ENCODE measurements at places on chromosomes 7 and 10.
A peak's percentile ranks its signal among the peaks of the same experiment; 100 is the strongest.

- no peak for DNase-seq
- H3K4me1 ChIP-seq, result peaks cover 29% of the 10 kb centered on the region
- H3K27me3 ChIP-seq, result no peaks in the 10 kb centered on the region
- no peak overlapping the region for H3K27ac ChIP-seq
- no peak overlapping the region for H3K4me3 ChIP-seq
These were observed 21.1 kb downstream of the SP4 start for GRCh38 chr7:21448974-21449373.

GRCh38 chr10:131822013-131822691, 78.7 kb upstream of the PPP2R2D start:
- no peak overlapping the region for H3K27ac ChIP-seq
- no peaks in the 10 kb centered on the region for H3K36me3 ChIP-seq
- H3K4me3 ChIP-seq, result no peak overlapping the region
- peaks cover 7% of the 10 kb centered on the region for H3K27me3 ChIP-seq
- no peak for DNase-seq
- H3K4me1 ChIP-seq, result no peaks in the 10 kb centered on the region

DNA sequence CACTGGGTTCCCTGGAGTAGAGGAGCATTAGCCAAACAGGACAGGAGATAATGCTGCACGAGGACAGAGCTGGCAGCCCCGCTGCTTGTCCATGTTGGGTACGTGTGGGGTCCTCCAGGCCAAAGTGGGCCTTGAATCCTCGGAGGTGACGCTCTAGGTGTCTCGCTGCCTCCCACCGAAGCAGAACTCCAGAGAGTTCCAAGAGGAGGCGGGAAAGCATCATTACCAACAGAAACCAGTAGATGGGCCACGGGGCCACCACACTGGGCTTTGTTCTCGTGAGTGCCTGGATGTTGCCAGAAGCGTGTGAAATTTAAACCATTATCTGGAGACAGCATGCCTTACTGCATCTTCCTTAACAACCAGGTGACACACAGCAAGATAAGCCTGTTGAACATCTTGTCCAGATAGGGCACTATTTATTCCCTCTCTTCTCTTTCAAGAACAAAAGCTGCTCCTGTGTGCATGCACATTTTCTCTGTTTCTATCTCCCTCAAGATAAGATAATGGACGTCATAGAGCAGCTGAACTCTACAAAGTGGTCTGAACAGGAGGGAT, 56.8 kb downstream of the TNS3 start:
- H3K4me3 ChIP-seq, result no peak overlapping the region
- DNase-seq, result no peak
- H3K27me3 ChIP-seq, result peaks cover 2% of the 10 kb centered on the region
- no peaks in the 10 kb centered on the region for H3K4me1 ChIP-seq
- no peak overlapping the region for H3K27ac ChIP-seq

- no peak for DNase-seq
- H3K36me3 ChIP-seq, result no peaks in the 10 kb centered on the region
- H3K4me1 ChIP-seq, result no peaks in the 10 kb centered on the region
- H3K27ac ChIP-seq, result no peak overlapping the region
- no peak overlapping the region for H3K4me3 ChIP-seq
- no peaks in the 10 kb centered on the region for H3K27me3 ChIP-seq
These were observed 373.7 kb upstream of the MKI67 start for GRCh38 chr10:128499956-128500355.

- H3K4me1 ChIP-seq, result peaks cover 12% of the 10 kb centered on the region
- no peak for DNase-seq
- H3K4me3 ChIP-seq, result no peak overlapping the region
These were observed 48.2 kb upstream of the ZMIZ1 start for GRCh38 chr10:79020605-79021004.

GRCh38 chr7:134782121-134782623, 2.7 kb downstream of the CALD1 start:
- no peak overlapping the region for H3K27ac ChIP-seq
- no peak for DNase-seq
- no peaks in the 10 kb centered on the region for H3K36me3 ChIP-seq
- H3K27me3 ChIP-seq, result no peaks in the 10 kb centered on the region
- peaks cover 7% of the 10 kb centered on the region for H3K4me1 ChIP-seq

- no peak overlapping the region for H3K4me3 ChIP-seq
- no peaks in the 10 kb centered on the region for H3K4me1 ChIP-seq
- no peak for DNase-seq
- no peaks in the 10 kb centered on the region for H3K36me3 ChIP-seq
- H3K27ac ChIP-seq, result no peak overlapping the region
- no peaks in the 10 kb centered on the region for H3K27me3 ChIP-seq
These were observed 151.9 kb downstream of the CHRM2 start for GRCh38 chr7:137020351-137020750.

GRCh38 chr7:33186192-33186591, 56.8 kb downstream of the BBS9 start:
- H3K36me3 ChIP-seq, result no peaks in the 10 kb centered on the region
- H3K4me3 ChIP-seq, result no peak overlapping the region
- H3K4me1 ChIP-seq, result peaks cover 10% of the 10 kb centered on the region
- DNase-seq, result no peak
- H3K27ac ChIP-seq, result no peak overlapping the region

- DNase-seq, result no peak
- no peak overlapping the region for H3K27ac ChIP-seq
These were observed 655 bp downstream of the SP8 start for GRCh38 chr7:20786049-20786412.

GRCh38 chr10:70265032-70265689, 18.6 kb downstream of the NPFFR1 start:
- H3K4me3 ChIP-seq, result no peak overlapping the region
- H3K27me3 ChIP-seq, result peaks cover 6% of the 10 kb centered on the region
- no peak for DNase-seq

GRCh38 chr7:6640246-6640721, 3.2 kb downstream of the ZNF316 start:
- H3K27ac ChIP-seq, result peak overlapping the region; percentile 81
- peak; percentile 47 for DNase-seq
- H3K4me3 ChIP-seq, result no peak overlapping the region
- no peaks in the 10 kb centered on the region for H3K27me3 ChIP-seq

- H3K27me3 ChIP-seq, result peaks cover 22% of the 10 kb centered on the region
- no peak overlapping the region for H3K27ac ChIP-seq
- DNase-seq, result no peak
- no peaks in the 10 kb centered on the region for H3K4me1 ChIP-seq
- H3K4me3 ChIP-seq, result no peak overlapping the region
These were observed 50.1 kb downstream of the ADARB2 start for GRCh38 chr10:1687190-1687589.

GRCh38 chr10:69736886-69737641, 64.6 kb upstream of the COL13A1 start:
- no peak overlapping the region for H3K27ac ChIP-seq
- H3K36me3 ChIP-seq, result no peaks in the 10 kb centered on the region
- peaks cover 18% of the 10 kb centered on the region for H3K4me1 ChIP-seq

GRCh38 chr10:91617072-91617609, 15.7 kb downstream of the PPP1R3C start:
- H3K36me3 ChIP-seq, result no peaks in the 10 kb centered on the region
- peaks cover 23% of the 10 kb centered on the region for H3K27me3 ChIP-seq
- no peak for DNase-seq
- no peaks in the 10 kb centered on the region for H3K4me1 ChIP-seq
- no peak overlapping the region for H3K4me3 ChIP-seq

- no peak overlapping the region for H3K4me3 ChIP-seq
- no peak overlapping the region for H3K27ac ChIP-seq
- peaks cover 9% of the 10 kb centered on the region for H3K4me1 ChIP-seq
- H3K27me3 ChIP-seq, result peaks cover 60% of the 10 kb centered on the region
- DNase-seq, result no peak
- no peaks in the 10 kb centered on the region for H3K36me3 ChIP-seq
These were observed 5.5 kb upstream of the PRRT4 start for GRCh38 chr7:128366986-128367385.

GRCh38 chr7:52540041-52540440, 495.4 kb upstream of the POM121L12 start:
- no peaks in the 10 kb centered on the region for H3K27me3 ChIP-seq
- no peaks in the 10 kb centered on the region for H3K4me1 ChIP-seq
- no peak for DNase-seq
- no peaks in the 10 kb centered on the region for H3K36me3 ChIP-seq

DNA sequence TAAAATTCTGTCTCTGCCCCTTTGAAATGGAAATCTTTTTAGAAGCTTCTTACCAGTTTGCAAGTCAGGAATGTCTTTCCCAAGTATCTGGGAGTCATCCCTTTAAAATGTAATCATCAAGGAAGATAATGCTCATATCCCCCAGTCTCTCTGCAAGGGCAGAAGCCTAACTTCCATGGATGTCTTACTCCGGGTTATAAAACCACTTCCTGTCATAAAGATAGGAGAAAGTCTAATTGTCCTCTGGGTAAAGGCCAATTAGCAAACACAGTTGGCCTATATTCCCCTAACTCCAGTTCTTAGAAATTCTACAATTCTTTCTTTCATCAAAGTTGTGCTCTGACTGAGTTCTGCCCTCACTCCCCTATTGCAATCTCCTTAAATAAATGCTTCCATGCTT, 1631.5 kb upstream of the LRRTM3 start:
- DNase-seq, result no peak
- no peaks in the 10 kb centered on the region for H3K27me3 ChIP-seq
- no peaks in the 10 kb centered on the region for H3K36me3 ChIP-seq
- H3K27ac ChIP-seq, result no peak overlapping the region

GRCh38 chr7:113752289-113752688, 166.5 kb downstream of the PPP1R3A start:
- H3K4me1 ChIP-seq, result no peaks in the 10 kb centered on the region
- H3K27me3 ChIP-seq, result no peaks in the 10 kb centered on the region
- H3K36me3 ChIP-seq, result no peaks in the 10 kb centered on the region
- H3K4me3 ChIP-seq, result no peak overlapping the region
- H3K27ac ChIP-seq, result no peak overlapping the region
- no peak for DNase-seq

- no peaks in the 10 kb centered on the region for H3K4me1 ChIP-seq
- H3K36me3 ChIP-seq, result no peaks in the 10 kb centered on the region
- H3K4me3 ChIP-seq, result no peak overlapping the region
- H3K27me3 ChIP-seq, result peaks cover 8% of the 10 kb centered on the region
- no peak overlapping the region for H3K27ac ChIP-seq
These were observed 21.4 kb upstream of the VOPP1 start for GRCh38 chr7:55593515-55594318.

- no peak overlapping the region for H3K4me3 ChIP-seq
- no peaks in the 10 kb centered on the region for H3K4me1 ChIP-seq
- no peak for DNase-seq
- peaks cover 9% of the 10 kb centered on the region for H3K27me3 ChIP-seq
These were observed 33.7 kb downstream of the C10orf120 start for GRCh38 chr10:122665946-122666345.

DNA sequence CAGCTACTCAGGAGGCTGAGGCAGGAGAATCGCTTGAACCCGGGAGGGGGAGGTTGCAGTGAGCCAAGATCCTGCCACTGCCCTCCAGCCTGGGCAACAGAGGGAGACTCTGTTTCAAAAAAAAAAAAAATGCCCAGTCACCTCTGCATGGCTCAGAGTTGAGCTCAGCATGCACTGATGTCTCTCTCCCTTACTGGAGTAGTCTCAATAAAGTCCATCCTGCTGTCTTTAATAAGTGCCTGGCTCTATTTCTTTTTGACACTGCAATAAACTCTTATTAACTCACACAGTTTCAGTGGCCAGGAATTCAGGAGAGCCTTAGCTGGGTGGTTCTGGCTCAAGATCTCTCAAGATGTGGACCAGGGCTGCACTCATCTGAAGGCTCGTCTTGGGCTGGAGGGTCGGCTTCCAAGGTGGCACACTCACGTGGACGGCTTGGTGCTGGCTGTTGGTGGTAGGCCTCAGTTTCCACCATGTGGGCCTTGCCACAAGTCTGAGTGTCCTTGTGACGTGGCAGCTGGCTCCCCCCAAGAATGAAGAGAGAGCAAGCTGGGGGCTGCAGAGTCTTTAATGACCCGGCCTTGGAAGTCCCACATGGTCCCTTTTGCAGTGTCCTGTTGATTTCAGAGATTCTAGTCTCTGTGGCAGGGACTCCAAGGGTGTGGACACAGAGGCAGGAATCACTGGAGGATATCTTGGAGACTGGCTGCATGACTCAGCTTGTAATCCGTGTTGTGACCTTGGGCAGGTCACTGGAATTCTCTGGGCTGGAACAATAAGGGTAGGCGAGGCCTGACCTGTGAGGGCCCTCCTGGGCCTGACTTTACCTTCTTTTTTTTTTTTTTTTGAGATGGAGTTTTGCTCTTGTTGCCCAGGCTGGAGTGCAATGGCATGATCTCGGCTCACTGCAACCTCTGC, 85.9 kb upstream of the KMT2C start:
- no peak overlapping the region for H3K4me3 ChIP-seq
- H3K27me3 ChIP-seq, result no peaks in the 10 kb centered on the region
- H3K36me3 ChIP-seq, result no peaks in the 10 kb centered on the region
- H3K4me1 ChIP-seq, result no peaks in the 10 kb centered on the region
- H3K27ac ChIP-seq, result no peak overlapping the region

- no peaks in the 10 kb centered on the region for H3K27me3 ChIP-seq
- DNase-seq, result no peak
- no peak overlapping the region for H3K27ac ChIP-seq
- H3K4me1 ChIP-seq, result peaks cover 4% of the 10 kb centered on the region
These were observed 36.3 kb upstream of the PDK4 start for GRCh38 chr7:95632609-95633008.

GRCh38 chr10:60237977-60238758, 151.5 kb downstream of the ANK3 start:
- peaks cover 16% of the 10 kb centered on the region for H3K4me1 ChIP-seq
- H3K36me3 ChIP-seq, result no peaks in the 10 kb centered on the region

DNA sequence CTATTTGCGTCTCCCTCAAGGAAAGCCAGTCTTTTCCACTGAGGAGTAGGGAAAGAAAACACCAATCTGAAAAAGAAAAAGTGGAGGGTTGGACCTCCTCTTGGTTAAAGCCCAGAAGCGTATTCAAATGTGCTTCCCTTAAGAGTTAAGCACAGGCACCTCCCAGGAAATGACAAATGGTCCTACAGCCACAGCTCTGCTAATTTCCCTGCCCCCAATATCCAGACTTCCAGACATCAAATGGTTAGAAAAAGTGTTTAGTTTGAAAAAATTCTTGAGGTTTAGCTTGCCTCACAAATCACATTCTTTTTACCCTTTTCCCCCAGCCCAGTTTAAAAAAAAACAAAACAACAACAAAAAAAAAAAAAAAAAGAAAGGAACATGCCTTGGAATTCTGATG, 19.0 kb upstream of the COL1A2 start:
- no peaks in the 10 kb centered on the region for H3K4me1 ChIP-seq
- DNase-seq, result no peak
- H3K36me3 ChIP-seq, result no peaks in the 10 kb centered on the region
- no peak overlapping the region for H3K4me3 ChIP-seq
- H3K27ac ChIP-seq, result no peak overlapping the region

DNA sequence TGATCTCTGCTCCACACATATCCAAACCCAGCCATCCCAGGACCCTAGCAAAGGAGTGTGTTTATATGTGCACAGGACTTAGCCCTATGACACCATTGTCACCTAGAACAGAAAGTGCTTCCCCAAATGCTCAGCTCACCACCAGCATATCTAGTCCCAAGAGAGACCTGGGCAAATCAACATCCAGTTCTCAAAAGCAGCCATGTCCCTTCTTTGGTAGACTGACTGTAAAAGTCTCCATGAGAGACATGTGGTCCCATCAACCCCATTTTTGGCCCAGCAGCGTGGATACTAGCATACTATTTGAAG, 20.9 kb upstream of the ARHGAP22 start:
- no peak overlapping the region for H3K27ac ChIP-seq
- H3K36me3 ChIP-seq, result no peaks in the 10 kb centered on the region
- no peak overlapping the region for H3K4me3 ChIP-seq
- no peaks in the 10 kb centered on the region for H3K4me1 ChIP-seq

- no peak overlapping the region for H3K27ac ChIP-seq
- H3K36me3 ChIP-seq, result no peaks in the 10 kb centered on the region
- H3K4me1 ChIP-seq, result peaks cover under 1% of the 10 kb centered on the region
- H3K4me3 ChIP-seq, result no peak overlapping the region
- H3K27me3 ChIP-seq, result no peaks in the 10 kb centered on the region
These were observed 6.0 kb upstream of the DAGLB start for GRCh38 chr7:6453734-6454133.

Data from activated naive CD8-positive, alpha-beta T cell treated with anti-CD3 and anti-CD28 coated beads for 36 hours (primary cell).